ENCODE measurements at places on chromosomes 12 and 14.

DNA sequence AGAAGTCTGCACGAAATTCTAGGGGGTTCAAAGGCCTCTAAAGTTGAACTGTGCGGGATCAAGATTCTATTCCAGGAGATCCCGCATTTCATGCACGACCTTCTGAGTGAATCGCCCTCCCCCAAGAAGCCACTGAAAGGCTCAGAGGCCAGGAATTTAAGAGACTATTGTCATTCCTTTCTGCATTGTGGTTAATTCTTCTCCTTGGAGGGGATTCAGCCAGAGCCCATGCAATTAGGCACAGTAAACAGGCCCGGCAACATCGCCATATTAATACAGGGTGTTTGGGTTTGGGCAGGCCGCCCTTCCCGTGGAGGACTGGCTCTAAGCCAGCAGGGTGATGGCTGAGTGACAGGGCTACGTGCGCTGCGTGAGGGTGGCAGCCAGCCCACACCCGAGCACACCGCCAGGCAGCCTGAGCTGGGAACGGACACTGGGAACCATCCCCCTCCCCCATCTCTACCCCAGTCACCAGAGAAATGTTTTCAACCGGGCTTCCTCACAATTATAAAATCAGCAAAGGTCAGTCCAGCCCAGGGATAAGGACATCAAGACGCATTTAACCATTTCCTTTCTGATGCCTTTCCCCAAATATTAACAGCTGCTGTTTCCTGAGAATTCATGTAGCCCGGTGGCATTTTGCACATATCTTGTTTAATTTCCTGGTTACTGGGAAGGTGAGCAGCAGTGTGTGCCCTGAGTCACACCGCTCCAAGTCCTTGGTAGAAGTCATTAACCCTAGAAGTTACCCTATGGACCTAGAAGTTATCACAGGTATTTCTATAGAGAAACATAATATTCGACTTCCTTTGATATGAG is 12.5 kb downstream of the EGLN3 start:
- no peaks in the 10 kb centered on the region for H3K27me3 ChIP-seq
- DNase-seq: peak; percentile 41
- no peak overlapping the region for H3K4me3 ChIP-seq

- H3K4me3 ChIP-seq: no peak overlapping the region
- peaks cover 13% of the 10 kb centered on the region for H3K4me1 ChIP-seq
- no peak overlapping the region for H3K27ac ChIP-seq
- H3K27me3 ChIP-seq: no peaks in the 10 kb centered on the region
Observed at GRCh38 chr12:15720295-15720694, 68.9 kb downstream of the EPS8 start.

DNA sequence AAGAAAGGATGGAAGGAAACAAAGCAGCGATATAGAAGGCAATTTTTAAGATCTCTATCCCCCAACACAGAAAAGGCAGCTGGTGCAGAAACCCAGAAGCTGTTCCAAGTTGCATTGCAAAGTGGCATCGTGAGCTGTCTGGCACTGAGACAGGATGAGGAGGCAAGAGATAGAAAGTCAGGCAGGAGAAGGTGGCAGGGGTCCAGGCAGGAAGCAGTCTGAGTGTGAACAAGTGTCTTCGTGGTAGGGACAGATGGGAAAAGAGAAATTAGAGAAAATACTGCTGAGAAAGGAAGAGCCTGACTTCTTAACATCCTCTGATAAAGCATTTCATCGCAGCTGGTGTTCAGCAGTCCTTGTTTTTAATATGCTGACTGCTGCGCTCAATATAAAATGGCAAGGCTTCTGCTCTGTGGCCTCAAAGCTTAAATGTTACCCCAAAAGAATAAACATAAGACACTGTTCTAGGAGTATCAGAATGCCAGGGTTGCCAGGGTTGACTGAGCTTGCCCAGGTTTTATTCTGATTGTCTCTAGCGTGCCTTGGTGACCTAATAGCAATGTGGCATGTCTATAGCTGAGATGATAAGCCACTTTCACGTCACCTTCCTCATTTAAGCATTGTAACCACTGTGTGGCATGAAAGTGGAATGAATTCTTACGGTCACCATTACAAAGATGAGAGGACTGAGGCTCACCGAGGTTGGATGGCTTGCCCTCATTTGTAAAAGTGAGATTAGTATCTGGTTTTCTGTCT is 397.6 kb downstream of the NUAK1 start:
- H3K27ac ChIP-seq: no peak overlapping the region
- no peak for DNase-seq
- H3K4me3 ChIP-seq: no peak overlapping the region
- no peaks in the 10 kb centered on the region for H3K36me3 ChIP-seq
- H3K27me3 ChIP-seq: peaks cover 3% of the 10 kb centered on the region

DNA sequence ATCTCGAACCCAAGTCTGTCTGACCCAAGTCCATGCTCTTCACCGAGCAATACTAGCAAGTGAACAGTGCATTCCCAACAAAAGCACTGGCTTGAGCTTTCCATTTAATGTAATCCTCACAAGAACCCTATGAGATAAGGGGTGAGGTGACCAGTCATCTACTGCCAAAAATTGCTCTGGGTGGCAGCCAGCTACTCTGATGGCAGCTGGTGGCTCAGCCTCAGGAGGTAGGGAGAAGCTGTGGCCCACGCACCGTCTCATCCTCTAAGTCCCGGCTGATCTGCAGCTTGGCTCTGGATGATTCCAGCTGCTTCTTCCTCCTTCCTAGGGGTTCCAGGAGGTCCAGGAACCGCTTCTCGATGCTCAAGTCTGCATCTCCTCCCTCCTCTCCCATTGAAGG is 75.2 kb downstream of the PLEKHG3 start:
- peaks cover 4% of the 10 kb centered on the region for H3K27me3 ChIP-seq
- no peak for DNase-seq
- no peaks in the 10 kb centered on the region for H3K4me1 ChIP-seq
- no peak overlapping the region for H3K27ac ChIP-seq
- H3K36me3 ChIP-seq: peaks cover 3% of the 10 kb centered on the region

DNA sequence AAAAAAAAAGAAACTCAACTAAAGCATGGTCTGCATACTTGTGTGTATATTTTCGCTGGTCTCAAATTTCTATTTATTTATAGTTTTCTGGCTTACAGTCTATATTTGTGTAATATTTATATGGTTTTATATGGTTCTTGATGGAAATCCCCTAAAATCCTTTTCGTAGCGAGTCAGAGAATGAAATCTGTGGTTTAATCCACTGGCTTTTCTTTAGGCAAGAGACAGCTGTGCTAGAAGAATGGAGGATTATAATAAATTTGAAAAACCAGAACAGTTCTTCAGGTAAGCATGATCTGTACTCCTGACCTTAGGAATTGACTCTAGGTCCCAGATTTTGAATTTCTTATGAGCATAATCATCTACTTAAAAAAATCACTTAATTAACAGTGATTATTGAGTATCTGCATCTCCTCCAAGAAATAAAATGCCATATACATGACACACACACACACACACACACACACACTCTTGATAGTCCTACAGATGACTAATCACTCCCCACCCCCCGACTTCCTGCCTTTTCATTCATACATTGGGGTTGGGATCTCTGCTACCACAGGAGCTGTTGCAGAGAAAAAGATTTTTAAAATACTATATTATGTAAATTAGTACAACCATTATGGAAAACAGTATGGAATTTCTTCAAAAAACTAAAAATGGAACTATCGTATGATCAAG is 113.4 kb downstream of the CRADD start:
- H3K36me3 ChIP-seq: no peaks in the 10 kb centered on the region
- H3K27ac ChIP-seq: no peak overlapping the region
- no peak for DNase-seq

GRCh38 chr12:124578445-124578844 is 11.0 kb upstream of the NCOR2 start:
- H3K36me3 ChIP-seq: no peaks in the 10 kb centered on the region
- H3K4me1 ChIP-seq: peaks cover 15% of the 10 kb centered on the region

DNA sequence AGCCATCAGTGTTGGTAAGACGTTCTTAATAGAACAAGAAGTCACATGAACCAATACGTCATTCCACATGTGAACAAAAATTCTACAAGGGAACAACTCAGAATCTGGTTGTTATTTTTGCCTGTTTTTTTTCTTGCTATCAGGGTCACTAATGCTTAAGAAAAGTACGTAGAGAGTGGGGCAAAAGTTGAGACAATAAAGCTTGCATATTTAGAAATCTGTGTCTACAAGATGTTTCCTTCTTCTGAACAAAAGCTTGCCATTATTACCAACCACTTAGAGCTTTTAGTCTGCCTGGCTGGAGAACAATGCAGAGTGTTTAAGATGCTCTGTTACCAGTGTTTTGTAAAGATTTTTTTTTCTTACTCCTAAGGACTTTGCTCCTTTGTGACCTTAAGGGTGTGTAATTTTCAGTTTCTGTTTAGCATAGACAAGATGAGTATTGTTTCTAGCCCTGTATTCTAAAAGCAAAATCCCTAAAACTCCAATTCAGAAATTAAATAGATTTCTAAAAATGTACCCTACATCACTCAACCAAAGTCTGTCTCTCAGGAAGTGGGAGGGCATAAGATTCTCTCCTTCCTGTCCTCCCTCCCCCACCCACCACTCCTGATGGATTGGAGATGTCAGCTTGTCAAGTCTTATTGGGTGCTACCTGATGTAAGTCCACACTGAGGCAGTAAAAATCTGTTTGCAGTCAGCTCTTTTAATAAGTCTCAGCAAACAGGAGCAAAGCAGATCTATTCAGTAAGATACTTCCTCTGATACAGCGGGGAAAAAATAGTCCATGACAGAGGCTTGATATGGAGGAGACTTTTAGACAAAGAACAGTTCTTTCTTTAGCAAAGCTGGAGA is 267.6 kb downstream of the GRIN2B start:
- no peak overlapping the region for H3K4me3 ChIP-seq
- peaks cover 7% of the 10 kb centered on the region for H3K4me1 ChIP-seq
- H3K27me3 ChIP-seq: no peaks in the 10 kb centered on the region
- no peak overlapping the region for H3K27ac ChIP-seq
- DNase-seq: no peak

GRCh38 chr14:105853089-105853906 is 326.9 kb downstream of the TMEM121 start:
- no peaks in the 10 kb centered on the region for H3K4me1 ChIP-seq
- peaks cover 22% of the 10 kb centered on the region for H3K27me3 ChIP-seq
- no peak overlapping the region for H3K27ac ChIP-seq
- H3K4me3 ChIP-seq: peak overlapping the region; percentile 68

- H3K4me3 ChIP-seq: no peak overlapping the region
- no peaks in the 10 kb centered on the region for H3K36me3 ChIP-seq
- DNase-seq: no peak
- H3K4me1 ChIP-seq: no peaks in the 10 kb centered on the region
Observed at GRCh38 chr14:100698666-100699448, 27.8 kb upstream of the DLK1 start.

GRCh38 chr12:25553098-25553497 is at the start of gene LMNTD1:
Gene LMNTD1, minus strand, starts transcription at chr12:25553283. Its CDS starts 324 bp downstream, at chr12:25552959.
- no peaks in the 10 kb centered on the region for H3K36me3 ChIP-seq
- H3K4me1 ChIP-seq: no peaks in the 10 kb centered on the region
- H3K27me3 ChIP-seq: no peaks in the 10 kb centered on the region

GRCh38 chr14:82385048-82385447 is 851.4 kb upstream of the SEL1L start:
- no peak for DNase-seq
- H3K4me1 ChIP-seq: no peaks in the 10 kb centered on the region
- no peak overlapping the region for H3K4me3 ChIP-seq
- H3K36me3 ChIP-seq: no peaks in the 10 kb centered on the region
- H3K27me3 ChIP-seq: peaks cover 2% of the 10 kb centered on the region
- no peak overlapping the region for H3K27ac ChIP-seq

- H3K27ac ChIP-seq: peak overlapping the region; percentile 24
- DNase-seq: peak; percentile 23
- H3K27me3 ChIP-seq: peaks cover 9% of the 10 kb centered on the region
- no peaks in the 10 kb centered on the region for H3K36me3 ChIP-seq
Observed at GRCh38 chr14:100673085-100673806, 53.4 kb upstream of the DLK1 start.

DNA sequence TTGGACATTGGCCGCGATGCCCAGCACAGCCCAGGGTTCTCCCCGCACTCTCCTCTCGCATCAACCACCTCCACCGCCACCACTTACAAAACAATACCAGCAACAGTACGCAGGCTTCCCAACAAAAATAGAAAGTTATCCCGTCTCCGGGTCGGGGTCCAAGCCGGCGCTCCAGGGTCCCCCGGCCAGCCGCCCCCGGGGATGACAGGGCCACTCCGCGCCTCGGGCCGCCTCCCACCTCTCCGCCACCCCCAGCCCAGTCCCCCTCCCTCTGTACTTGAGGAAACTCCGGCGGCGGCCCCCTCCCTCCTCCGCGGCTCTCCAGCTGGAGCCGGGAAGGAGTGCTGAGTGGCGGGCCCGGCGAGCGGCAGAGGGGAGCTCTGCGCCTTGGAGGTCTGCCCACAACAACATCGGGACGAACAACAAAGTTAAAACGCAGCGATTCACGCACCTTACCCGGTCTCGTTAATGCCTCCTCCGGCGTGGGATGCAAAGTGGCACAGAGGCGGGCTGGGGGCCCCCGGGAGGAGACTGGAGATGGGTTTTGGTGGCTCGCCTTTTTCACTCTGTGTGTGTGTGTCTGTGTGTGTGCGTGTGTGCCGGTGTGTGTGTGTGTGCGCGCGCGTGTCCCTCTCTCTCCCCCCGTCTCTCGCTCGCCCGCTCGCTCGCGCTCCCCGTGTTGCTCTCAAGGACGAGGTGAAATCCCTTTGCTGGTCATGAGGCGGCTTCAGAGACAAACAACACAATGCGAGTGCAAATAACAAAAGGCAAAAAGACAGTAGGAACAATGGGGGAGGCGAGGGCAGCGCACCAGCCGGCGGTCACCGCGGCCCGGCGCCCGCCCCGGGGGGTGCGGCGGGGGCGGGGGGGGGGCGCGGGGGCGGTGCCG is 386.8 kb downstream of the BCAT1 start:
- no peaks in the 10 kb centered on the region for H3K36me3 ChIP-seq
- H3K4me3 ChIP-seq: peak overlapping the region; percentile 97
- peak overlapping the region; percentile 78 for H3K27ac ChIP-seq
- peaks cover 6% of the 10 kb centered on the region for H3K27me3 ChIP-seq
- H3K4me1 ChIP-seq: peaks cover 11% of the 10 kb centered on the region

- H3K4me3 ChIP-seq: no peak overlapping the region
- no peak for DNase-seq
- peaks cover 11% of the 10 kb centered on the region for H3K36me3 ChIP-seq
- H3K4me1 ChIP-seq: no peaks in the 10 kb centered on the region
Observed at GRCh38 chr12:121748218-121748570, 35.6 kb downstream of the TMEM120B start.
